Cerebellar cortex (tissue), 1 donor: ENCODE measurements at places on chromosomes 2 and 18.

GRCh38 chr2:221402072-221402471 lies 170.0 kb downstream of the EPHA4 start:
- DNase-seq: no peak

DNA sequence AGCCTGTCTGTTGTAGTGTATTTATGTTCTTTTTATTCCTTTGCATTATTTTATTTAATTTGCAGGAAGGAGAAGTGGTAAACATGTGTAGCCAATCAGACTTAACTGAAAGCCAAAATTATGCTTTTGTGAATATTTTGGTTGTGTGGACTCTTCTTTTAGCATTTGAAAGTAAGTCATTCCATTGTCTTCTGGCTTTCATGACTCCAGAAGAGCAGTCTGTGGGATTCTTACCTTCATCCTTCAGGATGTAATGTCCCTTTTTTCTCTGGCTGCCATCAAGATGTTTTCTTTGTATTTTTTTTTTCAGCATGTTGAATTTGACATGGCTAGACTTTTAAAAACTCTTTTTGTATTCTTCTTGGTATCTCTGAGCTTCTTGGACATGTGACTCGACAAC lies 895.2 kb upstream of the ZEB2 start:
- DNase-seq: no peak

DNA sequence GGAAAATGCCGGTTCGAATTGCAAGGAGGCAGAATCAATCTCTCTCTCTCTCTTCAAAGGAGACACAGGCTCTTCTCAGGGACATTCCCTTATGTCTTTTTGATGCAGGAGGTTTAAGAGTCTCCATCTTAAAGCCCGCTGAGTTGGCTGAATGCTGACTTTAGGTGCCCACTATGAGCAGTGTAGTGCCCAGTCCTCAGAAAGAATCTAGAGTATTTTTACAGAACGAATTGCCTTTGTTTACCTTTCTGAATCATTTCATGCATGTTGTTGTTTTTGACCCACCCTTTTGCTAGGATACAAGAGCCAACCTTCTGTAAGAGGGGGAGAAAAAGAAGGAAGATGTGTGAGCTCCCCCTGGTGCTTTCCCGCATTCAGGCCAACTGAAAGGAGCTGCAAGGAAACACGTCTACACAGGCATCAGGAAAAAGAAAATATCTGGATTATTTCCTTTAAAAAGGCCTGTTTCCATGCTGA lies 193.5 kb upstream of the TCF4 start:
- DNase-seq: peak; percentile 77

DNA sequence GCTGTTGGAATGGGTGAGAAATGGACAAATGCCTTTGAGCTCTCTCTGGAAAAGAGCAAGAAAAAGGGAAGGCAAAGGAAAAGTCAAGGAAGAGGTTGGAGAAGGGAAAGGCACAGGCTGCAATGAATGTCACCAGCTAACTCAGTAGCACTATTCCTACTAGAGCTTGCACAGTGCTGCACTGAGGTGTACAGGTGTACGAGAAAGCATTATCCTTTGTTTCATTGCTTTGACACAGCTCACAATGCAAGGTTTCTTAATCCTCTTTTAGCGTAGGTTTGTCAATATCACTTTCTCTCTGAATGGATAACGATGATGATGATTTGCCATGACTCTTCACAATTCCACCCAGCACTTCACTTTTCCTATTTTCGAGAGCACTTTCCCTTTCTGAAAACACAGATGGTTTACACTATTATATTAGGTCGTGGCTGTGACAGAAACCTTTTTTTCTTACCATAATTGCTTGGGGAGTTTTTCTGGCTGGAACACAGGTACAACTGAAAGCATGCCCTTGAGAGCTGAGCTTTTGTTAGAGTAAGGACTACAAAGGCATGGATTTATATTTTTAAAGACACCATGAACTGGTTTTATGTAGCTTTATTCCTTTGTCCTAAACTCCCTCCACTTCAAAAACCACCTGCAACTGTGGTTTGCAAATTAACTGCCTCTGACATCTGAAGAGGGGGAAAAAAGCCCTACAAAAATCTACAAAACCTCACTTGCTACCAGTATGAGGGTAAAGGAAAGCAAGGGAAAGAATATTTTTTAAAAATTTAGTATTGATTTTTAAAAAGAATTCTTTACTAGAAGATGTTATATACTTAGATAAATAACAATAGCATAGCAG lies 265.5 kb downstream of the TGIF1 start:
- DNase-seq: no peak

DNA sequence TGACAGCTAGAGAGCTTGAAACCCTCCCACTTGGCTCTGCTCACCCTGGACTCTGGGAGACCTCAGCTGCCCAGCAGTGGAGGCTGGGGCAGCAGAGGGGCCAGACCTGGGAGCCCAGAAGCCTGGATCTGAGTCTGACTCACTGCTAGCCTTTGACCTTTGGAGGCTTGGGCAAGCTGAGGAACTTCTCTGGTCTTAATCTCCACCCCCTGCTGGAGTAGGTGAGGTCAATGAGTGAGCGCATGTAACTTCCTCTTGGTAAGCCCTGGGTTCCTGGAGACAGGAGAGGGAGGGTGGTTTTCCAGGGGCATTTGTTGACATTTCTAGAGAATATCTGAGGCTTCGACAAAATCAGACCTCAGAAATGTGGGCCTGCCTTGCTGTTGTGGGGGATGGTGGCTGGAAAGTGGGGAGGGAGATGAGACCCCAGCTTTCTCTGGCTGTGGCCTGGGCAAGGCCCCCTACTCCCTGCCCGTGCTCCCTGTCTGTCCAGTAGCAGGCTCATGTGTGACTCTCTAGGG lies 73.0 kb upstream of the YWHAQ start:
- peak; percentile 24 for DNase-seq

- no peak for DNase-seq
Observed at GRCh38 chr2:159880729-159881128, 82.7 kb upstream of the CD302 start.

- DNase-seq: peak; percentile 17
Observed at GRCh38 chr2:13114391-13114790, 397.7 kb downstream of the TRIB2 start.

DNA sequence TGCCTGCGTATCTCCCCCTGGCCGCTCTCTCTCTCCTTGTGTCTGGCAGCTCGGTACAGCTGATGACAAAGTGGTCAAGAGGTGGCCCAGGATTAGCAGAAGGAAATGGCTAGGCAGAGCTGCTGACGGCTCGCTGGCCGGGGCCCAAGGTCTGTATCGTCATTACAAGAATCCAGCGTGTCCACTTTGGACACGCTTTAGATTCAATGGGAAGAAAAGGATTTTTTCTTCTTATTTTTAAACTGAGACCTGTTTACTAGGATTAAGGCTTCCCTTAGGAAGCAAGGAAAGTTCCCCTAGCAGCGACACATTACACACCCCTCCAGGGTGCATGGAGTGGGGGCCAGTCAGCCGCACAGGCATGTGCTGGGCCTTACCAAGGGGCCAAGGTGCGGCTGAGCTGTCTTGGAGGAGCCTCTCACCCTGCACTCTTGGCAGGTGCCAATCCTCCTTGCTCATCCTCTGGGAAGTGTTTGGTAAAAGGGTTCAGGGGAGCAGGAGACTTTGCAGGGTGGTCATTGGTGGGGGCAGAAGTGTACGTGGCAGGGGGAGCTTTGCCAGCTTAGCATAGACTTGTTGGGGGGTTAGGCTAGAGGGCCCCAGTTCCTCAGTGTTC lies 76.8 kb downstream of the POLR1A start:
- no peak for DNase-seq

DNA sequence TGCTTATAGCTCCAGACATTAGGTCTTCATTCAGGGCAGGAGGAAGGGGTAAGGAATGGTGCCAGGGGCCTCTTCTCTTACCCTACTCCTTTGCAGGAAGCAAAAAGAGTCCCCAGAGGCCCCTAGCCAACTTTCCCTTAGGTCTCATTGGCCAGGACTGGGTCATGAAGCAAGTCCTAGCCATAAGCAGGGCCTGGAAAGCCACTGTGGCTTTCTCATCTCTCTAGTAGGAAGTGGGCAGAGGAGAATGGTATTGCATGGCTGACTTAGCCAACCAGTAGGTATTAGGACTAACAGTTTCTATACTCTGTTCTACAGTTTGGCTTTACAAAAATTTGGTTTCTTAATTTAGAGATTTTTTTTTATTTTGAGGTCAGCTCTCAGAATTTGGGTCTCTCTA lies 4.8 kb downstream of the FAM228A start:
- no peak for DNase-seq

GRCh38 chr2:1662606-1663180 lies 81.6 kb downstream of the PXDN start:
- no peak for DNase-seq

GRCh38 chr2:73946215-73946614 lies 19.5 kb downstream of the DGUOK start:
- no peak for DNase-seq

- DNase-seq: no peak
Observed at GRCh38 chr2:177400337-177400923, 7.9 kb downstream of the AGPS start.

DNA sequence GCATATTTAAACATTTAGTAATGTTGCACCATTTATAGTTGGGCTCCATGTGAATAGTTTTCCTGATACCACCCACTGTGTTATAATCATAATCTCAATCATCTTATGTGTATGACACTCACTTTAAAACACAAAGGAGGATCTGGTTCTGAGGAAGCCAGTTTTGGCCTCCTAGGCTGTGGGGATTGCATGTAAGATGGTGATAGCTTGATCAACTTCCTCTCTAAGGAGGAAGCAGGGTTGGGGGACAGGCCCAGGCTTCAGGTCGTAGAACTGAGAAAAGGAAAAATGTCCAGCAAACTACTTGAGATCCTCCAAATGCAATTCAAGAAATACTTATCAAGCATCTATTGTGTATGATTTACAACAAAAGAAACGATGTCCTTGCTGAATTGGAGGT lies 4.9 kb upstream of the PPM1B start:
- DNase-seq: no peak

DNA sequence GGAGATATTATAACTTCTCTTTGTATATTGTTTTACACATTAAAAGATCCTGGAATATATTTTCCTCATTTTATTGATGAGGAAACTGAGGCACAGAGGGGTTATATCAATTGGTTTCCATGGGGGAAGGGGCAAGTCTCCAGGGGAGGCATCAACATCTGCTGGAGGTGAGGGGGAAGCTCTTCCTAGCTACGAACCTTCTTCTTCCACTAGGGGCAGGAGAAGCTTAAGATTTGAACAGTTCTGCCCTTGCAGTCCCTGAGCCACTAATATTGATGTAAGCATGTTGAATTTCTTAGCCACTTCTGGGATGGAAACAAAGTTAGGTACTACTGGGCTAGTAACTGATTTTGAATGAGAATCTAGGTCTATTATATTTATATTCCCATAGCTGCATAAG lies 140.1 kb upstream of the AQP4 start:
- no peak for DNase-seq

DNA sequence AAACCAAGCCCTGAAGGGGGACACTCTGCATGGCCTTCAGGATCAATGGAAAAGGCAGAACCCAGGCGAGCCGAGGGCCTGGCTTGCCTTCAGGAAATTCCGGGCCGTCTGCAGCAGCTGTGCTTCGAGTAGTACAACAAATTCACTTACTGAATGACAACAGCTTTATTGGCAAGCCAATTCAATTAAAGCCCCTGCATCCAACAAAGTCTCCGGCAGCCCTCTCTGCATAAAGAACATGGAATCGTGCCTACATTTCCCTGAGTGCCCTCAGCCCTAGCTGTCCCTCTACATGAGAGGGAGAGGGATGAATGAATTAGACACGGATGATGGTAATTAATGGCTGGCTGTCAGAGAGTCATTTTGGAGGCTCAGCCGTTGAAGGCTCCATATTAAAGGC lies 189.0 kb downstream of the BCL11A start:
- DNase-seq: peak; percentile 3

DNA sequence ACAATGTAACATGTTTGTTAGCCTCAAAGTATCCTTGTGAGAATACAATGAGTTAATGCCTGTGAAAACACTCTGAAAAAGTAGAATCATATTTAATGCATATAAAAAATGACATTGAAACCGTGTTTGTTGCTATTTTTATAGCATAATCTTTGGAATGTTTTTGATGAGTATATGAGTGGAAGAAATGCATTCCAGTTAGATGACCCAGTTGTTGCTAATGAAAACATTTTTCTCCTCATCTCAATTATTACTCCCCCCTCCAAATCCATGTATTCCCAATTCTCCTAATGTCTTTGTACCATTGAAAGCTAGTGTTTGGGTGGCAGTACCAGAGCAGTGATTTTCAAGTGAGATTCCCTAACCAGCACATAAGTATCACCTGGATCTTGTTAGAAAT lies 67.1 kb upstream of the DSEL start:
- no peak for DNase-seq

GRCh38 chr2:108184419-108184818 lies 55.3 kb upstream of the SULT1C3 start:
- DNase-seq: no peak

GRCh38 chr2:74095632-74096031 lies 52.1 kb downstream of the BOLA3 start:
- no peak for DNase-seq

- no peak for DNase-seq
Observed at GRCh38 chr2:180523621-180524340, 456.6 kb upstream of the UBE2E3 start.

- no peak for DNase-seq
Observed at GRCh38 chr18:5571666-5572065, 27.9 kb upstream of the EPB41L3 start.

GRCh38 chr2:30201990-30202389 lies 29.3 kb upstream of the LBH start:
- DNase-seq: peak; percentile 9

DNA sequence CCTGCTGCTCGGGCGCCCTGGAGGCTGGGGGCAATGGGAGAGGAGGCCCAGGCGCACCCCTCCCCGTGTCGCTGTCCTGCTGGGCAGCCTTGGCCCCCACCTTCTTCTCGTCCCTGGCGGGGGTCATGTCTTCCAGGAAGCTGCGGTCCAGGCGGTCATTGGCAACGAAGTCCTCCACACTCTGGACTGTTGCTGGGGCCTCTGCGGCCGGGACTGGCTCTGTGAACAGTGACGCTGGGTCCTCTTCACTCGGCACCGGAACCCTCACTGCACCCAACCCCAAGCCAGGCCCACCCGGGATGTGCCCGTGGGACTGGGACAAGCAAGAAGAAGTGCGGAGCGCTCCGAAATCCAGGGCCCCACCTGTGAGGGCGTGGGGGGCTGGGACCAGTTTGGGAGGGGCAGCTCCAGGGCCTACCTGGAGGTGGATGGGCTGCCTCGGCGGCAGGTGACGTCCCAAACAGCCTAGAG lies 308.0 kb downstream of the CCDC74A start:
- DNase-seq: no peak

DNA sequence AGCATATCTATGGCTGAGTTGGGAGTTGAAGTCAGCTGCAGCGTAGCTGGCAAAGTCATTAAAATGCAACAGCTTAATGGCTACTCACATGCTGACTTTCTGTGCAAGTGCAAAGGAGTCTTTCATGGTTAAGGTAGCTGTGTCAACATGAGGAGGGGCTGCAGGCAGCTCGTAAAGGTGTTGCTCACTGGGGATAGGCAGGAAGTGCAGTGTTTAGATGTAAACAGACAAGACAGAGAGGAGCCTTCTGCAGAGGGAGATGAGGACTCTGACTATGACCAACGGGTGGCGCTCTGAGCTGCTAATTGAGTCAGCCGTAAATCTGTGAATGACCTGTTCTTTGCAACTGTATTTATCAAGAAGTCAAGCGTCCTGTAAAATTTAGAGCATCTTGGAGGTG lies 22.3 kb upstream of the CAVIN2 start:
- DNase-seq: peak; percentile 33
